GM12892 (cell line): ENCODE measurements at places on chromosomes 3 and 15.

GRCh38 chr15:66138096-66138783 lies 115.3 kb downstream of the MEGF11 start:
- DNase-seq = no peak

- DNase-seq = no peak
Observed at GRCh38 chr15:36775209-36775608, 195.8 kb downstream of the CDIN1 start.

DNA sequence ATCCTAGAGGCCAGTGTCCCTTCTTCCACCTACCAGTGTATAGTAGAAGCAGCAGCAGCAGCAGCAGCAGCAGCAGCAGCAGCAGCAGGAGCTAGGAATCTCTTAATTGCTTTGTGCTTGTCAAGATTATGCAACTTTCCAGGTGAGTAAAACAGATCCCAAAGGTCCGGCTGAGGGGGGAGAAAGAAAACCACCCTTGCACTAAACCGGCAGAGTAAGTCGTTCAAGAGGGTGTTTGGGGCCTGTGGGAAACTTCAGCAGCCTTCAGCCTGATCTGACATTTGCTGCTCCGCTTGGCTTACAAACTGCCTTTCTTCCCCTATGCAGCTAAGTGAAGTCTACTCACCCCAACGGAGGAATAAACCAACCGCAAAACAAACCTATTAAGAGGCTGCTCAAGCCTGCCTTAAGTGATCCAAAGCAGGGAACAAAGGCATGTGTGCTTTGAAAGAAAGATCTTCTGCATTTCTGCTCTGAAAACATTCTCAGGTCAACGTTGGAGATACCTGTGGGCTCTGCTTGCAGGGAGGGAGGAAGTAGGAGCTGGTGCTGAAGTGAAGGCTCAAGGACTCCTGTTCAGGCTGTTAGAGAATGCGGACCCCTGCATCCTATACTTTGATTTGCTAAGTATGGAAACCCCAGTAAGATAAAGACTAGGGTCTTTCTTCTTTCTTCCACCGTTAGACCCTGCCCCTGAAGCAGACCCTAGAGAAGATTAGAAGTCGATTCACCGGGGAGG lies 35.7 kb upstream of the DLG1 start:
- no peak for DNase-seq

DNA sequence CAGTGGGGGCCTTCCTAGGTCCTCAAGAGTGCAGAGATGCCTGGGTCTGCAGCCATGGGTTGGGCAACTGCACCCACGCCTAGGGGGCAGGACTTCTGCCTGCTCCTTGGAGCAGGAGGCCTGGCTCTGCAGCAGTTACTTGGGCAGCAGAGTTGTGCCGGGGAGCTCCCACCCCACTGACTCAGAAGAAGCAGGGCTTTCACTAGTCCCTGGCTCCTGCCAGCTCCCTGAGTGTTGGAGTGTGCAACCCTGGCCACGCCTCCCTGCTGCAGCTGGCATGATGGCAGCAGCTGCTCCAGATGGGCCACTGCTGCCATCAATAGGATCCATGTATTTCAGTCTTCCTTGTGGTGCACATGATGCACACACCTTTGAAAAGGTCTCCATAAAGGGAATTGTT lies 40.6 kb upstream of the KCNH8 start:
- DNase-seq = no peak

GRCh38 chr3:44208086-44208485 lies 33.6 kb upstream of the TOPAZ1 start:
- DNase-seq = no peak
